ENCODE measurements at places on chromosomes 11 and 22.

DNA sequence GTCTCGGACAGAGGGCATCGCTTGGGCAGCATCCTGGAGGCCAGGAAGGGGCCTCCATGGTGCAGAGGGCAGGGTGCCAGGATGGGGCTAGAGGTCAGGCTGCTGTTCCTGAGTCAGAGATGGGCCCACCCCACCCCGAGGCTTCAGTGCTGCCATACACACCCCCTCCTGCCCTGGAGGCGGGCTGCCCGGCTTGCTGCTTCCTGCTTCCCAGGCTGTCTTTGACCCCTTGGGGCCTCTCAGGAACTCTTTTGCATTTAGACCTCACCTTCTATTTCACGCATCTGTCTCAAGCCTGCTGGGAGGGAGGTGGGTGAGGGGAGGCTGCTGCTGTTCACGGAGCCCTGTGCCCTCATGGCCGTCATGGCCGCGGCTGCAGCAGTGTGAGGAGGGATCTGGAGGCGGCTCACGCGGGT is 6.6 kb upstream of the GRAMD4 start:
- H3K4me1 ChIP-seq, result peaks cover 28% of the 10 kb centered on the region
- H3K4me3 ChIP-seq, result peak overlapping the region; percentile 81
- H3K36me3 ChIP-seq, result no peaks in the 10 kb centered on the region
- no peaks in the 10 kb centered on the region for H3K27me3 ChIP-seq
- H3K27ac ChIP-seq, result peak overlapping the region; percentile 95

DNA sequence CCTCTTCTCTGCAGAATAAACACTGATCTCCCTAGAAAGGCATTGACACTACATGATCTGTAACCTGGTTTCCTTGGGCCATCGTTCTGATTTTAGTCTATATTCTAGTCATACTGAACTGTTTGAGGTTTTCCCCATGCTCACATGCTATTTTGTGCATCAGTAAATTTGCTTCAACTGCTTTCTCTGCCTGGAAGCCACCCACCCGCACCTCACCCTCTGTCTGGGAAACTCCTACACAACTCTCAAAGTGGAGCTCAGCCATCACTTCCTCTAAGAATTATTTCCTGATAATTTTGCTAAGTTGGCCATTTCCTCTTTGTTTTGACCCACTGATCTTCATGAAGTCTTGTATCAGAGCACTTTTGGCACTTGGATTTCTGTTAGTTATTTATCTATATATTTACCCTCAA is 36.1 kb downstream of the MMP20 start:
- no peak for DNase-seq
- H3K4me1 ChIP-seq, result peaks cover 7% of the 10 kb centered on the region
- no peaks in the 10 kb centered on the region for H3K27me3 ChIP-seq
- no peaks in the 10 kb centered on the region for H3K36me3 ChIP-seq
- no peak overlapping the region for H3K4me3 ChIP-seq

GRCh38 chr11:74583024-74583624 is 9.3 kb upstream of the POLD3 start:
- H3K27me3 ChIP-seq, result peaks cover 5% of the 10 kb centered on the region
- DNase-seq, result no peak
- H3K36me3 ChIP-seq, result no peaks in the 10 kb centered on the region
- H3K4me3 ChIP-seq, result no peak overlapping the region
- peaks cover 11% of the 10 kb centered on the region for H3K4me1 ChIP-seq

GRCh38 chr11:121328176-121328966 is 35.8 kb downstream of the SC5D start:
- no peak overlapping the region for H3K4me3 ChIP-seq
- H3K27ac ChIP-seq, result no peak overlapping the region
- peaks cover 13% of the 10 kb centered on the region for H3K27me3 ChIP-seq
- no peaks in the 10 kb centered on the region for H3K36me3 ChIP-seq
- H3K4me1 ChIP-seq, result peaks cover 3% of the 10 kb centered on the region
- peak; percentile 60 for DNase-seq

GRCh38 chr22:26041931-26042330 is 127.3 kb upstream of the SEZ6L start:
- H3K4me1 ChIP-seq, result no peaks in the 10 kb centered on the region
- H3K27ac ChIP-seq, result no peak overlapping the region
- DNase-seq, result no peak
- no peaks in the 10 kb centered on the region for H3K27me3 ChIP-seq
- H3K4me3 ChIP-seq, result no peak overlapping the region
- no peaks in the 10 kb centered on the region for H3K36me3 ChIP-seq

DNA sequence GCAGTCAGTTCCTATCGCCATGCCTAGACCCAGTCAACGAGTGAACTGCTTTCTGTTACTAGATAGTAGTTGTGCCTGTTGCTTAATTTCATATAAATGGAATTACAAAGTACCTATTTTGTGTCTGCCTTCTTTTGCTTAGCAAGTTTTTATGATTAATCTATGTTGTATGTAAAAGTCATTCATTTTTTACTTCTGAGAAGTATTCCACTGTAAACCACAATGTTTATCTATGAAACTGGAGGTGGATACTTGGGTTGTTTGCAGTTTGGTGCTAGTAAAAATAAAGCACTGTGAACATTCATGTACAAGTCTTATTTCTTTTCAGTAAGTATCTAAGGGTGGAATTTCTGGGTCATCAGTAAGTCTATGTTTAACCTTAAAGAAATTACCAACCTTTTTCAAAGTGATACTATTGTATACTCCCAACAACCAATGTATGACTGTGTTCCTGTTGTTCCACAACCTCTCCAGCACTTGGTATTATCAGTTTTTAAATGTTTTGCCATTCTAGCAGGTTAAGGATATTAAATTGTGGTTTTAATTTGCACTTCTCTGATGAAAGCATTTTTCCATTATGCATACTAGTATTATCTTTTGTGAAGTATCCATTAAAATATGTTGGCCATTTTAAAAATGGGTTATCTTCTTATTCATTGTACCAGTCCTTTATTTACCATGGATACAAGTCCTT is 68.2 kb downstream of the DNAJC24 start:
- H3K27ac ChIP-seq, result no peak overlapping the region
- H3K27me3 ChIP-seq, result no peaks in the 10 kb centered on the region
- H3K4me1 ChIP-seq, result peaks cover 4% of the 10 kb centered on the region
- H3K4me3 ChIP-seq, result no peak overlapping the region
- no peak for DNase-seq

Measured in activated CD4-positive, alpha-beta memory T cell treated with anti-CD3 and anti-CD28 coated beads, Interleukin-2, amount 10 ng/mL, durations not matched to agents 7 days and 5 days (primary cell).